ENCODE measurements at places on chromosomes 11 and 22.
A peak's percentile ranks its signal among the peaks of the same experiment; 100 is the strongest.

DNA sequence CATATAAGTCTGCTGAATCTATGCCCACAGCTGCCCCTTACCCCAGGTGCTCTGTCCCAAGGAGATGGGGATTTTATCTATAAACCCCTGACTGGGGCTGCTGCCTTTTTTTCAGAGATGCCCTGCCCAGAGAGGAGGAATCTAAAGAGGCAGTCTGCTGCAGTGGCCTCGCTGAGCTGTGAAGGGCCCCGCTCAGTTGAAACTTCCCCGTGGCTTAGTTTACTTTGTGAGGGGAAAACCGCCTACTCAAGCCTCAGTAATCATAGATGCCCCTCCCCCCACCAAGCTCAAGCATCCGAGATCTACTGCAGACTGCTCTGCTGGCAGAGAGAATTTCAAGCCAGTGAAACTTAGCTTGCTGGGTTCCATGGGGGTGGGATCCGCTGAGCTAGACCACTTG lies 7.4 kb upstream of the SCGB1D4 start:
- DNase-seq = no peak

DNA sequence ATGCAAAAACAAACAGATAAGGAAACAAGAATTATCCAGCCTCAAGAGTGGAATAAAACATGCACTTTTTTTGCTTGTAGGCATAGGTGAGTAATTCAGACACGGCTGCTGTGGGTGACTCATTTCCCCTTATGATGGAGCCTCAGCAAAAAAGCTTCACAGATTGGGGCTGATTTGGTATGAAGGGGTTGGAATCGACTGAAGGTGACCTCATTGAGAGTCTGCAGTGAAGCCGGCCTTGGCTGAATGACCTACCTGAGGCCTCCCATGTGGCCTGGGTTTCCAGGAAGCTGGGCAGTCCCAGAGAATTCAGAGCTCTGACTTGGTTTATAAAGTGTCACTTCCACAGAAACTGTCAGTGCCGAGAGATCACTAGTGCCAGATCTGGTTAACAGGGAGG lies 34.2 kb upstream of the VPREB1 start:
- peak; percentile 17 for DNase-seq

GRCh38 chr11:1437500-1437899 lies 47.8 kb downstream of the BRSK2 start:
- DNase-seq = no peak

DNA sequence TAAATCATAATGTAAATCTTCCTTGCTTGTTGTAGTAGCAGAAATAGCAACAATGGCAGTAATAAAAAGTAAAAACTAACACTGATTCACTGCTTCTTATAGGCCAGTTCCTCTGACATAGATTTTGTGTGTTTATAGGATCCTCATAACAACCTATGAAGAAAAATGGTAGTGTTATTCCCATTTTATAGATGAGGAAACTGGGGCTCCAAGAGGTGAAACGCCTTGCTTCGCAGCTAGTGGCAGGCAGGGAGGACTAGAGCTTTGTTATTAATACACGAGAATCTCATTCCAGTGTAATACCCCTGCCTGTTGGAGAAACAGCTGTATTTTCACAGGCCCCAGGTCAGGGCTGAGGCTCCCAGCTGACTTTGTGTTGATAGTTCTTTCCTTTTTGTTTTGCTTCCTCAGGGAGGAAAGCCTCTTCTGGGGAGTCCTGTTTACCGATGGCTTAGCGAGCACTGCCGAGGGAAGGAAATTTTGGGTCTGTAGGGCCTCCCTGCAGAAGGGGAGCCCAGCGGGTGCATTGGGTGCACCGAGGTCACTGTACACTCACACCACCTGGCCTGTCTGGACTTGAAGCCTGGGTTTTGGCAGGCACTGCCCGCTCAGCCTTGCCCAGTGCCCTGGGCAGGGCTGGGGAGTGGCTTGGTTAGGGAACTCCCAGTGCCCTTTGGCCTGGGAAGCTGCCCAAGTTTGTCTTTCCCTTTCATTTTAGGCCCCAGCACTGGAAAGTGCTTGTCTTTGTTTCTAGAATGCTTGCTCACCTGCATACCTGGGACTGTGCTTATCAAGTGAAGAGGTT lies 13.5 kb downstream of the KIAA1671 start:
- DNase-seq = no peak

- no peak for DNase-seq
These were observed 1.4 kb downstream of the PSMA1 start for GRCh38 chr11:14518820-14519219.

- no peak for DNase-seq
These were observed 9.0 kb upstream of the DLAT start for GRCh38 chr11:112016088-112016764.

GRCh38 chr11:103998826-103999508 lies 37.5 kb upstream of the DDI1 start:
- no peak for DNase-seq

DNA sequence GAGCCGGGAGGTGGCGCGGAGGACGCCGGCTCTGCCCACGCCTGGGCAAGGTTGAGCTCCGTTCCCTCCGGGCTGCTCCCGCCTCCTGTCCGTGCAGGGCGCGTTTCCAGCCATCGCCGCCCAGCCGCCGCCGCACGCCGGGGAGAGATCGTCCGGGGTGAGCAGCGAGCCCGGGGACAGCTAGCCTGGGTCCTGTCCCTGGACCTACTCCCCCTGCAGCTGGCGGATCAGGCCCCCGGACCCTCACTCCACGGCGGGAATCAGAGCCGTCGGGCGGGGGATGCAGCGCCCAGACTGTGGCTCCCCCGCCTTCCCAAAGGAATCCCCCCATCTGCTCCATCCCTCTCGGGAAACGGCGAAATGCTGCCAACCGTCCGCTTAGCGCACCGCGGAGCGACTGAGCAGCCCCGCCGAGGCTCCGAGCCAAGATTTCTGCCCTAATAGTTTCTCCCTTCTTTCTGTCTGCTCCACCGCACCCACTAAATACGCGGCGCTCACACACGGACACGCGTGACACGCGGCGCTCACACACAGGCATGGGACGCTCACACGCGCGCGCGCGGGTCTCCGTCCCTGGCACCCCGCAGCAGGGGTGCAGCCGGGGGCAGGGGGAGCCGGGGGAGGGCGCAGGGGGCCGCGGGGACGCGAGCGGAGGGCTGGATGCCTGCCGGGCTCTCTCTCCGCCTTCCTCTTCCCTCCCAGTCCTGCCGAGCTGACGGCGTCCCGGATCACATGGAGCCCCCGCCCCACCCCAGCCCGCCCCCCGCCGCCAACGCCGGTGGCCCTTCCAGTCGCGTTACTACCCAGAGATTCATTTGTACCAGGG lies at the start of gene KCNJ5:
KCNJ5 (plus strand) TSS at position 814 of the 826 bp plus-strand sequence. CDS start 19,918 bp downstream, outside the sequence.
- DNase-seq = no peak

DNA sequence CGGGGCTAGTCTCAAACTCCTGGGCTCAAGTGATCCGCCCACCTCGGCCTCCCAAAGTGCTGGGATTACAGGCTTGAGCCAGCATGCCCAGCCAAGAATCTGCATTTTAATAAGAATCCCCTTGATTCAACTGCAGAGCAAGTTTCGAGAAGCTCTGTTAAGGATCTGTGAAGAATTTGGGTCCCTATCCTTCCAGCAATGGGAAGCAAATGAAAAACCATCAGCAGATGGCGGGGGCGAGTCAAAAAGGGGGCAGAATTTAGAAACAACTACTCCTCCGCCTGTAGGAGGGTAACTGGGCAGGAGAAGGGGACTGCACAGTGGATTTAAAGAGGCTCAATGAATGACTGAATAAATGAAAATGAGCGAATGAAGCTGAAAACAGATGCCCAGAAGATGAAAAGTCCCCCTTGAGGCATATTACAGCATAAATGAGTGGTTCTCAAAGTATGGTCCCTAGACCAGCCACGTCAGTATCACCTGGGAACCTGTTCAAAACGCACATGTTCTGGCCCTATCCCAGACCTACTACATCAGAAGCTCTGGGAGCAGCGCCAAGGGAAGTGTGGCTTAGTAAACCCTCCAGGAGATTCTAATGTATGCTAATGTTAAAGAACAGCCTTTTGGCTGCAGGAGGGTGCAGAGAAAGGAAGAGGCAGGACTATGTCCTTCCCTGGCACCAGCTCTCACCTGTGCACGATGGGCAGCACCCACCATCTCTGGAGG lies 15.0 kb downstream of the VWCE start:
- DNase-seq = no peak

Data from activated gamma-delta T cell treated with Interleukin-2 at 50 U/mL for 16 hours (primary cell).